ENCODE measurements at places on chromosomes 2 and 18.

GRCh38 chr2:186968277-186968676 is 119.3 kb upstream of the ZSWIM2 start:
- no peak for DNase-seq

- DNase-seq: no peak
These were observed 29.3 kb downstream of the CUL3 start for GRCh38 chr2:224555823-224556366.

GRCh38 chr18:46609048-46609447 is 48.0 kb downstream of the LOXHD1 start:
- no peak for DNase-seq

- DNase-seq: peak; percentile 66
These were observed 17.0 kb upstream of the CD8A start for GRCh38 chr2:86807468-86808275.

DNA sequence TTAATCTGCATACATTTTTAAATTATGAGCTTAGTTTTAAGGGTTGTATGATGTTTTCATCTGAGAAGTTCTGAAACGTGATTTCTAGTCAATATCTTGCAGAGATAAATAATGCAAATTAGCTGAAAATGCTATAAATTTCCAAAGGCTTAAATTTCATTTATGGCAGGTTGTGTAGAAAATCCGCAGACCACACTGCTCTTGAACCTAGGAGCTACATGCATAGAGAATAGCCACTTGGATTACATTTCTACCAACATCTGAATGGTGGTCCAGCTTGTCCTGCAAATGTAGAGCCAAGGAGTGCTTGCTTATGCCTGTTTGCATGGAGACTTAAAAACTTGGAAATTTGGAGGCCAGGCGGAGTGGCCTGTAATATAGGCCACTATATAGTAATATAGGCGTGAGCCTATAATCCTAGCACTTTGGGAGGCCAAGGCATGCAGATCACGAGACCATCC is 6.8 kb downstream of the MAT2A start:
- no peak for DNase-seq

DNA sequence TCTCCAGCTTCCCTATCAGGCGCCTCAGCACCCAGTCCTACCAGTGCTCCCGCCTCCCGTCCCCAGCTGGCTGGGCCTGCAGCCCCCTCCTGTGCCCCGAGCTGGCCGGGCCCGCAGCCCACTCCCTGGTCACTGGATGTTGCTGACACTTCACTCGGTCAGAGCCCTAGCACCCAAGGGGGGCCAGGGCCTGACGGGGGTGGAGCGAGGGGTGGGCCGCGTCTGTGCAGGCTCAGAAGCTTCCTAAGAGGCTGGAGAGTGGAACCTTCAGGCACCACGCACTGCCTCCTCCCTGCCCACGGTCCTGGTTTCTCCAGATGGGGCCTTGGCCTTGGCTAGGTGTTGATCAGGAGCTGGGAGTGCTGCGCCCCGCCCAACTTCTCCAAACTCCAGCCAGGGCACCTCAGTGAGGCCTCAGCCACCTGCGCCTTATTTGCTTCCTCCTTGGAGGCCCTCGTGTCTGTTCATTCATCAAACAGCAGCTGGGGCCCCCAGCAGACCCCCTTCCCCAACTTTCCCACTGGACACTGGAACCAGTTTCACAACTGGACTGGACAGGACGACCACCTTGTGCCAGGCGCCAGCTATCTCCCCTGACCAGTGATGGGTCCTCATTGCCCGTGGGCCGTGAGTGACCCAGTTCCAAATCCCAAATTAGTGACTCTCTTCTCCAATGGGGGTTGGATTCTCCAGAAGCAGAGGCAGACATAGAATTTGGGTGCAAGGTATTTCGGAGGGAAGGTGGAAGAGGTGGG is 16.7 kb downstream of the CAPN10 start:
- no peak for DNase-seq

DNA sequence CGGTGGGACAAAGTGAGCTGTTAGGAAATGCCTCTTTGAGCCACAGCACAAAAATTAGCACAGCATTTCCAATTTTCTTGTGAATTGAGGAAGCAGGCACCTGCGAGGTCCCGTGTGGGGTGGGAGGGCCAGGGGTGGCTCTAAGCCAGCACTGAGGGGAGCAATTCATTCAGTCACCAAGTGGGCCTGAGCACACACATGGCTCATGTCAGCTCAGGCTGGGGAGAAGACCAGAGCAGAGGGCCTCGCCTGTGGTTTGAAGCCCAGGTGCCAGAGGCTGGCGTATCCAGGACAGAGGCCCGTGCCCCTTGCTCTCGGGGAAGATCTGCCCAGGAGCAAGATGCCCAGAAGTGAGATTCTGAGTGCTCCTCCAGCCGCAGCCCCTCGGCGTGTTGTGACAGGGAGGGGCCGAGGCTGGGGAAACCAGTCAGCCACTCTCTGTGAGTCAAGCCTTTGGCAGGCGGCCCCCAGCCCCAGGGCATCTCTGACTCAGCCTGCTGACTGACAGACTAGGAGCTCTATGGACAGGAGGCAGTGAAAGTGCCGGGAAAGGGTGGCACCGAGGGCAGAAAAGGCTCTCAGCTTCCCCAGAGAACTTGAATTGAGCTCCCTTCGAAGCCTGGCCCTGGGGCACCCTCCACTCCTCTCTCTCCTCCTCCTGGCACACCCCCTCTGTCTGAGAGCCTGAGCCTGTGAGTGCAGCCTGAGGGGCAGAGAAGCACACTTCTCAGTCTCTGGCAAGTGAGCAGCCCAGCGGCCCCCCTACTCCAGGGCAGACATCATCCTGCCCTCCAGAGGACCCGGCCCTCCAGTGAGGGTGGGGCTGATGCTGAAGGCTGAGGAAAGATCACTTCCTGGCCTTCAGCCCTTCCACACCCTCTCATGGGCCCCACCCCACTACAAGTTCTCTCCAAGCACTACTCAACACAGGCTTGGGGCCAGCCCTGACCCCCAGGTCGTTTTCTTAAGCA is 32.3 kb downstream of the CYP26B1 start:
- DNase-seq: no peak

DNA sequence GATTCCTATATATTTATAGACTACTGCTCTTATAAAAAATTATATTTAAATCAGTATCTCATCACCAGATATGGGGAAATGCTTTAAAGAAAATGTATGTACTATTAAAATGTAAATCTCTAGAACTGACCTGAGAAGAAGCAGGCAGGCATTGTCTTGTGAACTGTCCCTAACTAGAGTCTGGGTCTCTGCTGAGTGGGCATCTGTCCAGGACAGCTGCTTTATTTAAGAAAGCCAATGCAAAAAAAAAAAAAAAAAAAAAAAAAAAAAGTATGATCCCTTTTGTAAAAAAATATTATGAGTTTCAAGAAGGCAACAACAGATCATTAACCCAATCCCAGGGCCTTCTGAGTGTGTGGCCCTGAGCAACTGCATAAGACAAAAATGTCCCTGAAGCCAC is 66.0 kb downstream of the PAX3 start:
- no peak for DNase-seq

GRCh38 chr2:40512256-40512655 is 60.4 kb upstream of the SLC8A1 start:
- no peak for DNase-seq

DNA sequence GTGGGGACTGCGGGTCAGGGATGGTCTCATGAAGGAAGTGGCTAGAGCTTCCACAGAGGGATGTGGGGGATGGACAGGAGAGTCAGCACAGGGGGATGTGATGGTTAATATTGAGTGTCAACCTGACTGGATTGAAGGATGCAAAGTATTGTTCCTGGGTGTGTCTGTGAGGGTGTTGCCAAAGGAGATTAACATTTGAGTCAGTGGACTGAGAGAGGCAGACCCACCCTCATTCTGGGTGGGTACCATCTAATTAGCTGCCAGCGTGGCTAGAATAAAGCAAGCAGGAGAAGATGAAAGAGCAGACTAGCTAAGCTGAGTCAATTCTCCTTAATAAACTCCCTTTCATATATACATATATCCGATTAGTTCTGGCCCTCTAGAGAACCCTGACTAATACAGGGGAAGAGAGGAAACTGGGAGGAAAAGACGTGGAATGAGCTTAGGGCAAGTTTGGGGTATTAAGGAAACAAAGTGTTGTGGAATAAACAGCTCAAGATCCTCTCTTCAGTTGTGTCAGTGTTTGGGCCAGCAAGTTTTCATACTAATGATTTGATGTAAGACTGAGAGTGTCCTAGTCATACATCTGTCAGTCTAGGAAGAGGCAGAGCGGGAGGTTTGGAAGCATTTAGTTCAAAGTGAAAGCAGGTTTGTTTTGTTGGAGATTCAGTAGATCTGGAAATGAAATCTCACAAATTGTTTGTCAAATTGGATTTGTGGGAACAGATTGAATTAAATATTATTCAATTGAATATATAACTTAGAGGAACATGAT is 135.2 kb upstream of the NT5C1B start:
- no peak for DNase-seq

DNA sequence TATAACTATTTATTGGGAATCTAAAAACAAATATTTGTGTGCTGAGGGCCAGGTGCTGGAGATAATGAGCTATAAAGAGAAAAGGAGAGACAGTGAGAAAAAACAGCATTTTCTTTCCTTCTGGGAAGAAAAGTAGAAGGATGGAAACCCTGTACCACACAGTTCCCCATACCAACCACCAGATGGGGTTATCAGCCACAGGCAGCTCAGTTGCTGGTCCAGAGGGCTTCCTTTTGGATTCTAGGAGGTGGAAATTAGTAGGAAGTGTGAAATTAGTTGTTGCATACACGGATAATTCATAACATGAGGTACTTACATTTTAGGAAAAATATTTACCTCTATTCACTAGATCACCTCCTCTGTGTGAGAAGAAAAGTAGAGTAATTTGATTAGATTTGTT is 237.0 kb upstream of the FOSL2 start:
- no peak for DNase-seq

- DNase-seq: no peak
These were observed 84.3 kb upstream of the GRB14 start for GRCh38 chr2:164705412-164706167.

DNA sequence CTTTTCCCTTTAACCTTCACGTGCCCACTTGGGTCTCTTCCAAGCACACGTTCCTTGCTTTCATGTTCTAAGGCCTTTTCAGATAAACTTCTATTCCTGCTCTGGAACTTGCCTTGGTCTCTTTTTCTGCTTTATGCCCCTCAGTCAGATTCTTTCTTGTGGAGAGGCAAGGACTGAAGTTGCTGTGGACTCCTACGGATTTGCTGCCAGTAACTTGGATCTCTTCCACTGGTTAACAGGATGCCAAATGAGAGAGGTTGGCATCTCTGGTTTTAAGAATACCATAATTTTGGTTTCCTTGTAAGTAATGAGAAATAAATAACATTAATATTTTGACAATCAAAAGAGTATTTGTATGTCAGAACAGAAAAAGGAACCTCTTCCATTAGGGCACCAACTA is 33.0 kb downstream of the COMMD1 start:
- no peak for DNase-seq

DNA sequence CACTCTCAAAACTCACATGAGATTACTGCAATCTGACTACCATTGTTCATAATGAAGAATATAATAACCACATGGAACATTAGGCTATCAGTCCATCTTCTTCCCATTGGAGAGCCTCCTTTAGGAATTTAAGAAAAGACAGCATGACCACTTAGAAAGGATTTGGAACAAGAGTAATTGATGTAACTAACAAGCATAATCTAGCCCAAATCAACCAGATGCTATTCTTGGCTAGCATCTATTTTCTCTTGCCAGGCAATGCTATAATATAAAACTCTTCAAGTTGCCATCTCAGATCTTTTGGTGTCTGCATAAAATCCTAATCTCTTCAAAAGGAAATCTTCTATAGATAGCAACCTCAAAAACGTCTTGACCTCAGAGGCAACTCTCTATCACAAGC is 152.0 kb upstream of the REG3G start:
- no peak for DNase-seq

GRCh38 chr2:206942592-206943478 is 3.5 kb downstream of the CPO start:
- DNase-seq: no peak

DNA sequence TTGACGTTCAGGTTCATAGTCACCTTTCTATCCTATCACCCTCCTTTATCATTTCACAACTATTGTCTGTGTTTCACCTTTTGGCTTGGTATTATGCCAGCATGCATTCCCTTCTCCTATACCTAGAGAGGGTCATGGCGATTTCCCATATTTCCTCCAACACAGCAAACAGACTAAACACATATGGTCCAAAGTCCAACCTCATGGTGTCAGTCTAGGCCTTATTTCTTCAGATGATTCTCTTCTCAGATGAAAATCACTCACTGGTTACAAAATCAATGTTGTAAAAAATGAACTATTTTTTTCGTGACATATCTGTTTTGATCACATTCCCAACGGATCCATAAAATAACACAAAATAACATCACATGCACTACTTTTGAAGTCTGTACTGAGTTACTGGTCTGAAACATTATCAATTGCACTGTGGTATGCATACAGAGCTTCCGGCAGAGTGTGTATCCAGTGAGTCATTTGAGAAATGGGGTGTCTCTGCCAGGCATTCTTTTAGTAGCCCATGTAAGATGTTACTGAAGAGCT is 204.8 kb upstream of the GALNT5 start:
- DNase-seq: no peak

- DNase-seq: no peak
These were observed 131.1 kb downstream of the RBMS1 start for GRCh38 chr2:160362541-160362940.

GRCh38 chr18:56937874-56938430 is 208.9 kb upstream of the BOD1L2 start:
- DNase-seq: no peak

GRCh38 chr18:9217743-9218451 is 81.3 kb downstream of the ANKRD12 start:
- DNase-seq: no peak

- DNase-seq: no peak
These were observed 31.4 kb downstream of the FHOD3 start for GRCh38 chr18:36328916-36329315.

GRCh38 chr18:48724939-48725338 is 186.1 kb downstream of the CTIF start:
- no peak for DNase-seq

DNA sequence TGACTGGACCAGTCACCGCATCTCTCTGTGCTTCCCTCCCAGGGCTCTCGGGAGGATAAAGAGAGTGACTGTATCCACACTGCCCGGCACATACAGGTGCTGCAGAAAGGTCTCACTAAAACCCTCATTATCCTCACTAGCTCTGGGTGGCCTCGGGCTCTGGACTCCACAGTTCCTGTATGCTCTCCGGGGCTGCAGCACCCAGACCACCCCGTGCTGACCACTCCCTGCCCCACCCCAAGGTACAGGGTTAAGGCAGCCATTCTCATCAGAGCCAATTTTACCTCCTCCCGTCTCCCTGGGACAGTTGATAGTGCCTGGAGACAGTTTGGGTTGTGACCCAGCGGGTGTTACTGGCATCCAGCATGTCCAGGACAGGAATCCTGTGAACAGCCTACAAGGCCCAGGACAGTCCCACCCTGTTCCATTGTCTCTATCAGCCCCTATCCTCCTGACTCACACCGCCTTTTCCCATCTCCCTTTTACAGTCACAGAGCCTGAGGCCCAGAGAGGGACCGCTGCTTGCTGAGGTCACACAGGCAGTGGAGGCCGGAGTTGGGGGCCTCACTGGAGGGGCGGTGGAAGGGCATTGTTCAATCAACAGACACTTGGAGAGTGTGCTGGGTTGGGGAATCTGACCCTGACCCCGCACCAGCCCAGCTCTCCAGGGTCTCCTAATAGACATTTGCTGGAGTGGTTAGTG is 1.7 kb downstream of the ZAP70 start:
- no peak for DNase-seq

- no peak for DNase-seq
These were observed 50.4 kb upstream of the LYPD1 start for GRCh38 chr2:132720393-132720792.
